NCI-H1436 treated with DMSO at 0.1 percent for 48 hours (cell line): ENCODE measurements at places on chromosomes 16 and 17.

DNA sequence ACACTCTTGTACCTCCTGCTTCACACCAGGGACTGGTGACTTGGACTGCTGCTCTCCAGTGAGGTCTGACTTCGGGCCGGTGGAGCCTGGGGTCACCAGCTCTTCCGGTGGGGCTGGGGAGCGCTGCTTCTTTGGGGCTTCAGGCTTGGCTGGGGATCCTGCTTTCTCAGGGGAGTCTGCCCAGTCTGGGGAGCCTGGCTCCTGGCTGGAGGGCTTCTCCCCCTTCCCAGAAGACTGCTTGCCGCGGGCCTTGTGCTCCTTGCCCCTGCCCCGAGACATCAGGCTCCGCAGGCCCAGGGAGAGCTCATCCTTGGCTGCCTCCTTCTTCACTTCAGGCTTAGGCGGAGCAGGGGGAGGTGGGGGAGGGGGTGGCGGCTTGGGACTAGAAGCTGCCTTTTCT is 52.4 kb downstream of the MYO18A start:
- no peak for DNase-seq

DNA sequence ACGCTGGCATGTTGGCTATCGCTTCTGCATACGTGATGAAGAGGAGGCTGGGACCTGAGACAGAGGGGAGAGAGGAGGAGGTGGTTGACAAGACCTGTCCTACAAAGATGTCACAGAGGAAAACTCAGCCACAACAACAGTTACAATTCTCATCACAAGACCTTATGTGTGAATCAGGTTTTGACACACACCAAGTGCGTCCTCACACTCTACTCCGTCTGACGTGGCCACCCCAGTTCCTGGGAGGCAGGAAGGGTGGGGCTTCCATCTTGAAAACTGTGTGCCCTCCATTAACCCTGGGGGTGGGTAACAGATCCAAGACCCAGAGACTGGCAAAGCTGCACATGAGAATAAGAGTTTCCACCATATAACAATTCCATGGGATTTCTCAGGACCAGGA is 24.1 kb downstream of the SLC6A4 start:
- DNase-seq: no peak

DNA sequence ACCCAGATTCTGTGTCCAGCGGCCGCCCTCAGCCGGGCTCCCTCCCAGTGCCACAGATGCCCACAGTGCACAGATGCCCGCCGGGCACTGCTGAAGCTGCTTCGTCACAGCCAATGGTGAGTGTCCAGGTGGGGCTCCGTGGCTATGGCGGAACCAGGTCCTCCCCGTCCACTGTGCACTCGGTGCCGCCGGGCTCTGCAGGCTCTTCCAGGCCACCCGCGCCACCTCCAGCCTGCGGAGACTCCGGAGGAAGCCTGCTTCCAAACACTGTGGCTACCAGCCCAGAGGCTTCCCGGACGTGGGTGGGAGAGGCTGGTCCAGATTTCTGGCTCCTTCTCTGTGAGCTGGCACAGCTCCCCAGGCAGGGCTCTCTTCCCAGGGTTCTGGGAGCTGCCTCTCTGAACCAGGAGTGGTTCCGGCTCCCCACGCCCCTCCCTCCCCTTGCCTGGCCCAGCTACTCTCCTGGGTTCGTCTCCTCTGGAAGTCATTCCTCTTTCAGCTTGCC is 2.8 kb upstream of the PYCR1 start:
- no peak for DNase-seq

DNA sequence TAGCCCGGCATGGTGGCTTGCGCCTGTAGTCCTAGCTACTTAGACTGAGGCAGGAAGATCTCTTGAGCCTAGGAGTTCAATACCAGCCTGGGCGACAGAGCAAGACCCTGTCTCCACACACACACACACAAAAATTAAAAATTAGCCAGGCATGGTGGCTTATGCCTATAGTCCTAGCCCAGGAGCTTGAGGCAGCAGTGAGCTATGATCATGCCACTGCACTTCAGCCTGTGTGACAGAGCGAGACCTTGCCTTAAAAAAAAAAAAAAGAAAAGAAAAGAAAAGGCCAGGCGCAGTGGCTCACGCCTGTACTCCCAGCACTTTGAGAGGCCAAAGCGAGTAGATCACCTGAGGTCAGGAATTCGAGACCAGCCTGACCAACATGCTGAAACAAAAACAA is 23.9 kb downstream of the C17orf75 start:
- no peak for DNase-seq

DNA sequence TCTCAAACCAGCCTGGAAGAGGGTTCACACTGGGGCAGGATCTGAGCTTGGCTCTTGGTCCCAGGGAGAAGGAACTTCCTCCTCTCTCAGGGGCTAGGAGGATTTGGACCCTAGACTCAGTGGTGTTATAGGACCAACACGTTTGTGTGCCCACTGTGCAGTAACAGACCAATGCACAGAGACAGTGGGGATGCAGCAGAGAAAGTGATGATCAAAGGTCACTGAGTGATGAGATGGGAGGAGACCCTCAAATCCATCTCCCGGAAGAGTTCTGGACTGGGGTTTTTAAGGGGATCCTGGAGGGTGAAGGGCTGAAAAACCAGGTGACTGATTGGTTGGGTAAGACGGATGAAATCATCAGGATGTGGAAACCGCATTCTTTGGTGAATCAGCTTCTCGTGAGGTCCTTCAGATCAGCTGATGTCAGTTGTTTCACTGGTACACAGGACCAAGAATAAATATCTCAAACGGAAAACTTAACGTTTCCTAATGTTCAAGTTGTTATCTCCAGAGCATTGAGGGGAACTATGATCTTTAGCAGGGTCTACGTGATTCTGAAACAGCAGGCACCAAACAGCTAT is 3.3 kb upstream of the VAC14 start:
- no peak for DNase-seq

GRCh38 chr16:67277294-67277998 is 1.9 kb upstream of the PLEKHG4 start:
- DNase-seq: no peak

DNA sequence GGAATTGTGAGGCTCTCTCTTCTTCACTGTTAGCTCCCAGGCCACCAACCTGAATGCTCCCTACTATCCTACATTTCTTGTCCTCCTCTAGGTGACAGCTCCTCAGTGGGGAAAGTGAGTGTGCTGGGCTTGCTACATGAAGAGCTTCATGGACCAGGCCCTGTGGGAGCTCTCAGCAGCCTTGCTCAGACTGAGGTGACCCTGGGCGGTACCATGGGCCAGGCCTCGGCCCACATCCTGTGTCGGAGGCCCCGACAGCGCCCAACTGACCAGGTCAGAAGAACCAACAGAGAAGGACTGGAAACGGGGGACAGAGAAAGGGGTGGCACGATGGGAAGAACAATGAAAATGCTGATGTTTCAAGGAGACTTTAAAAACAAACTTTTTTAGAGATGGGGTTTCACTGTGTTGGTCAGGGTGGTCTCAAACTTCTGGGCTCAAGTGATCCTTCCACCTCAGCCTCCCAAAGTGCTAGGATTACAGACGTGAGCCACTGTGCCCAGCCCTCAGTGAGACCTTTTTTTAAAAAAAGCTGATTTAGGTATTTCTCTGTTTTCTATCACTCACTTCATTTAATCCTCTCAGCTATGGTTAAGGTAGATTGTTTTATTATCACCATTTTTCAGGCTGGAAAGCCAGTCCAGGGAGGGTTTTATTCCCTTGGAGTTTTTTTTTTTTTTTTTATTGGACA is 4.9 kb downstream of the ELP5 start:
- no peak for DNase-seq

DNA sequence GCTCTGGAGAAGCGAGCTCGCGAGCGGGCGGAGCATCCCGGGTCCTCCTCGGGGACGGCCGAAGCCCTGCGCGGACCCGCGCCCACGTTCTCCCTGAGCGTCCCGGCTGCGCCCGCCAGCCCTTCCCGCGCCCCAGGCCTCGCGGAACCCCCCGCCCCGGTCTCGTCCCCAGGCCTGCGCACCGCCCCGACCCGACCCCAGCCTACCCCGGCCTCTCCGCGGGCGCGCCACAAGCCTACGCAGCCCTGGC is 159 bp downstream of the USP36 start:
- no peak for DNase-seq

GRCh38 chr17:33972763-33973162 is 282.3 kb upstream of the CCL2 start:
- DNase-seq: no peak

GRCh38 chr17:82489117-82489516 is 30.4 kb upstream of the FOXK2 start:
- DNase-seq: no peak

- no peak for DNase-seq
Observed at GRCh38 chr16:5851393-5851982, 753.9 kb upstream of the EEF2KMT start.

DNA sequence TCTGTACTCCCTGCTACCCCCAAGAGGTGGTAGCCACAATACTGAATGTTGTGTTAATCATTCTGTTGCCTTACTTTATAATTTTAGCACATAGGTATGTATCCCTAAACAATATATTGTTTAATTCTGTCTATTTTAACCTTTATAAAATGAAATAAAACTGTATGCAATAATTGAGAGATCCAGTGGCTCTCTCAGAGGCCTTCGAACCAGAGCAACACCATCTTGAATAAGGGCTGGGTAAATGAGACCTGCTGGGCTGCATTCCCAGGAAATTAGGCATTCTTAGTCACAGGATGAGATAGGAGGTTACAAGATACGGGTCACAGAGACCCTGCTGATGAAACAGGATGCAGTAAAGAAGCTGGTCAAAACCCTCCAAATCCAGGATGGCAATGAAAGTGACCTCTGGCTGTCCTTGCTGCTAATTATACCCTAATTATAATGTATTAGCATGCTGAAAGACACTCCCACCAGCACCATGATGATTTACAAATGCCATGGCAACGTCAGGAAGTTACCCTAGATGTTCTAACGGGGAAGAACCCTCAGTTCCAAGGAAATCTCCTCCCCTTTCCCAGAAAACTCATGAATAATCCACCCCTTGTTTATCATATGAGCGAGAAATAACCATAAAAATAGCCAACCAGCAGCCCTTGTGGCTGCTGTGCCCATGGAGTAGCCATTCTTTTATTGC is 2.0 kb upstream of the CANT1 start:
- DNase-seq: no peak

- DNase-seq: no peak
Observed at GRCh38 chr17:9824094-9824493, 1.6 kb upstream of the GLP2R start.

GRCh38 chr17:58998871-58999270 is 107.8 kb downstream of the TRIM37 start:
- no peak for DNase-seq

- DNase-seq: peak; percentile 63
Observed at GRCh38 chr17:75808905-75809621, 24.5 kb downstream of the UNK start.

DNA sequence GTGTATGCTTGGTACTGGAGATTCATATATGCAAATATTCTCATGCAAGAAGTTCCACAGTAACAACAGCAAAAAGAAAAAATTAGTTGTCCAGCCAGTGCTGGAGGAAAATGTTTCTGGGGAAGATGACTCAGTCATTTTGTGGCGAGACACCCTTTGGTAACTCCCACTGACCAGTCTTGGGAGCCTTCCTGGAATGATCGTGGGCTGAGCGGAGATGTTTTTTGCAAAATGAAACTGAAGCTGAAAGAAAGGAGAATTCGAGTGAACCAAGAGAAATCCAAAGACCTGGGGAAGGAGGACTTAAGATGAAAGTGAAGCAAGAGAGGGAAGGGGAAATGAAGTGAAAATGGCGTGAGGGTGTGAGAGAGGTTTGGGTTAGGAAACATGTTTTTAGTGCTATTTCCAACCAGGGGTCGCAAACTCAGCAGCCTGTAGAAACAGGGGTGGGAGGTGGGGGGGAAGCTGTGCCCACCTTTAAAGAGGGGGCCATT is 5.2 kb downstream of the ITPRIPL2 start:
- no peak for DNase-seq

GRCh38 chr17:64491994-64492393 is 4.9 kb downstream of the POLG2 start:
- DNase-seq: no peak

GRCh38 chr17:13154930-13155329 is 137.1 kb upstream of the ELAC2 start:
- DNase-seq: no peak

DNA sequence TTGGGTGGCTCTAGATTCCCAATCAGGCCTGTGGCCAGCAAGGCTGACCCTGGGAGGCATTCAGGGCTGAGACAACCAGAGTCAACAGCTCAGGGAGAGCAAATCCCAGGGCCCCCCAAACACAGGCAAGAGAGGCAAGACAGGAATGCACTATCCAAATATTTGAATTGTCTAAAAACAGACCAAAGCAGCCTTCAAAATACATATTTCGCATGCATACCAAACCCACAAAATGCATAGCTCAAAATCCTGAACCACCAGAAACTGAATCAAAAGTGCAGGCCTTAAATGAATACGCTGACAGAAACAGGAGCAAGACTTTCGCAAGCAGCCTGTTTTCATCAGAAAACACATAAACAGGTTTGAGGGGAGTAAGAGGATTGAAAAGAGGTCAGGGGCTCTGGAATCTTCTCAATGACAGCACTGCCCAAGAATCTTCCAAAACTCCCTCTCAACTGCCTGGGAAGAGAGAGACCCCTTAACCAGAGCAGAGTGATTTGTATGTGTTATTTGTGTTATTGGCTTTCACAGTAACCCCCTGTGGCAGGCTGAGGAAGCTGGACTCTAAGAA is 213.6 kb upstream of the CDH5 start:
- DNase-seq: no peak

DNA sequence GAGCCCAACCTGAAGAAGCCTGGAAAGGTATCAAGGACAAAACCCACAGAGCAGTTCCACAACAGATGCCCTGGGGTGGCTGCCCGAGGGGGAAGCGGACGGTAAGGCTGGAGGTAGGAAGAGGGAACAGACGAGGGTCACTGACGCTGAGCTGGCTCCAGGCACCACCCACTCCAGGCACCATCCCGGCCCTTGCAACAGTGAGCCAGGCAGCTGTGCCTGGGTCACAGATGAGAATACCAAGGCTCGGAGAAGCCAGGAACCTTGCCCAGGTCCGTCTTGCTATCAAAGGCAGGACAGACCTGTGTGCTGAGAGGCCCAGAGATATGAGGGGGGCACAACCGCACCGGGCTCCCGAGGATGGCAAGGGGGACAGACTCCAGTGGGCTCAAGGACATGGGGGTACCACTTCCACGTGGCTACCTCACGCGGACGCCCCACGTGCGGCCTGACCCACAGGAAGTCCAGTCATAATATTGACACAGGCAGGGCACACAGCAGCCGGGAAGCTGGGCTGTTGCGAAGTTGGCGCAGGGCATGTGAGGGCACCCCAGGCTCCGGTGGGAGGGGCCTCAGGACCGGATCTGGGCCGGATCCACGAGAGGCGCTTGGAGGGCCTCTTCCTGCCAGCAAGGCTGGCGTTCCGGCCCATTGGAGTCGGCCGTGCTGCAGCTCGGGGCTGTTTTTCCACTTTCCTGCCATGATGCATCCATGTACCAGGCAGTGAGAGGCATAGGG is 29.9 kb downstream of the PEMT start:
- DNase-seq: no peak
